Nucleus accumbens (tissue), 56 donors: ENCODE measurements at places on chromosomes 6 and 20.

DNA sequence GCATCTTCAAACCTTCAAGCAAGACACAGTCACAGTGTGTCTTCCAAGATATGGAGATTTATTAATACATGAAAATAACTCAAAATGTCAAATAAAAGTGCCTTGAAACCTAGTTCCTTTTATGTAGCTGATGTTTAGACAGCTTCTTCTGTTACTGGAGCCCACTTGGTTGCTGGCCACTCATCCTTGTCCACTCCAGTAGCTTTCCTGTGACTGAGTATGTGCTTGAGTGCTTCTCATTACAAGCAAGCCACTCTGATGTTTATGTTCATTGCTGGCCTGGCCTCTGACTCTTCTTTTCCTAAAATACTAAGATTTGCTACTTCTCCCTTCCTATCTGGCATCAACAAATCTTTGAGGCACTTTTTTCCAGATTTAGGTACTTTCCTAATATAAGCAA is 545.2 kb upstream of the MAN1A1 start:
- DNase-seq: no peak

GRCh38 chr6:124684621-124685020 is 277.6 kb upstream of the RNF217 start:
- no peak for DNase-seq

GRCh38 chr6:149132336-149132735 is 185.2 kb upstream of the TAB2 start:
- no peak for DNase-seq

DNA sequence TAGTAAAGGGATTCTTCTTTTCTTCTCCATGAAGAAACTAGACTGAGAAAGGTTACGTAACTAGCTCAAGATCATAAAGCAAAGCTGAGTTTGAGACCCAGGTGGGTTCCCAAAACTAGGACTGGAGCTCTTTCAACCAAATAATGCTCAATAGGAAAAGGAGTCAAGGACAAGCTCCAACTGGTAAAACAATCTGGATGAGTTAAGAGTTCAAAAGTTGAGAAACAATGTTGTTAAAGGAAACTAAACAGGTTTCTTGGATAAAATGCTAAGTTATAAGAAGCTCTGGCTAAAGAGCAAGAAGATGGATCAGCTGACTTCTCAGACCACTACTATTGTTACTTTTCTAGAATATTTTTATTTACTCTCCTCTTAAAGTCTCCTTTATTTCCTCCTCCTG is 137.3 kb downstream of the MMS22L start:
- DNase-seq: no peak

- no peak for DNase-seq
Observed at GRCh38 chr6:41080621-41081020, 7.8 kb downstream of the NFYA start.

DNA sequence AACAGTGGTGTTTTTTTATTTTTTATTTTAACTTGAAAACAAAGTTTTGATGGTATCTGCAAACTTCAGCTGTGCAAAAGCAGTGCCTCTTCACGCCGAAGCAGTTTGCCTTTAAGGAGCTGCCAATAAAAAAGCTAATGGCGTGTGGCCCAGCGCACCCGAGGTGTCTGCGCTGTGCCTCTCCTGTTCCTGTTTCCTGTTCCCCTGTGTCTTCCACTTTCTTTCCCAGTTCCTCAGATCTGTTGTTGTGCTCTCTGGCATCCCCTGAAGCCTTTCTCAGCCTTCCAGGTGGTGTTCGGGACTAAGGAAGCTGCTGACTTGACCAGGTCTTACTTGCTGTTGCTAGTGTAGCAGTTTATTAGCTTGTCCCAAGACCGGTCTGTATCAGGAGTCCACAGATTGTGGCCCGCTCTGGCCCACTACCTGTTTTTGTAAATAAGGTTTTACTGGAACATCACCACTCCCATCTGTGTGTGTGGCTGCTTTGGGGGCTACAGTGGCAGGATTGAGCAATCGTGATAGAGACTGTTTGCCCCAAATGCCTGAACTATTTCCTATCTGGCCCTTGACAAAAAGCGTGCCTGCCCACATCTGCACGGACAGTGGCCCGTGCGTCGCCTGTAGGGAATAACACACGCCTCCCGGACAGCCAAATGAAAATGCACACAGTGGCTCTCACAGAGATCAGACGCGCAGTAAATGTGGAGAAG is 178.3 kb downstream of the TMEM242 start:
- no peak for DNase-seq
